ENCODE measurements at places on chromosomes 4 and X.

- DNase-seq: no peak
Measured at GRCh38 chr4:165684177-165684805, 188.7 kb upstream of the TLL1 start.

- DNase-seq: no peak
Measured at GRCh38 chr4:38094419-38094818, 134.2 kb downstream of the PTTG2 start.

- no peak for DNase-seq
Measured at GRCh38 chr4:186712690-186713089, 11.0 kb downstream of the FAT1 start.

GRCh38 chrX:39337451-39337850 lies 536.2 kb downstream of the MID1IP1 start:
- DNase-seq: no peak

DNA sequence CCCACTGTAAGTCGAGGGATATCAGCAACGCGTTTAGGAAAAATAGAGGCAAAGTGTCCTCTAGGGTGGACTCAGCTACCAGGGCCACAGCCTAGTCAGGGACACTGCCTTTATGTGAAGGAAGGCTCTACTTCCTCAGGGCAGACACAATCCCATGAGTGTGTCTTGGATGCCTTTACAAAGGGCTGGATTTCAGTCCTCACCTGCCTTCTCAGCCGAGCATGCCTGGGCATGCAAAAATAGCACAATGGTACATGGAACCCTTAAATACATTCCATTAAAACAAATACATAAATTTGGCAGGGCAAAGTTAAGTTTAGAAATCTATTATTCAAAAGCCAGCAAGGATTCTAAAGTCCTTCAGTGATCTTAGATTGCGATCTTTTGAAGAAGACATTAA lies 51.1 kb downstream of the DMD start:
- DNase-seq: no peak

- DNase-seq: no peak
Measured at GRCh38 chr4:140653718-140654494, 85.1 kb upstream of the UCP1 start.

DNA sequence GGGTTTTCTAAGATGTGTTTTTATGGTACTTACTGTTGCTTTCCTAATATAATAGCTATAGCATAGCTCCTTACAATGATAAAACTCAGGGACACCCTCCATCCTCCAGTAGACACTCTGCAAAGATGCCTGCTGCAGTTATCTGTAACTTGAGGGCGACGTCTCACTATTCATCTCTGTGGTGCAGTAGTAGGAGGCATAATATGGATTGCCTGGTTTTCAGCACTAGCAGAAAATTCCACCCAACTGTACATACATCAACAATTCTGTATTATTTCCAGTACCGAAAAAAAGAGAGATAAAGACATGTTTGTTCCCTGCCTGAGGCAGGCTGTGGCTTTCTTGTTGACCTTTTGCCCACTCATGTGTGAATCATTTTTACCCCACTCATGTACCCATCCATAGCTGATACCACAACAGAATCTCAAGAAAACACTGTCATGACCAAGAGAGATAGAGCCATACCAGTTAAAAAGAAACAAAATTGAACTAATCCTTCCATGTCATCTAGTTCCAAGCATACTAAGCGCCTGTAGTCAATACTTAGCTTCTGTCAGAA lies 220.1 kb downstream of the RAB28 start:
- no peak for DNase-seq
